Stimulated activated CD8-positive, alpha-beta memory T cell treated with anti-CD3 and anti-CD28 coated beads, Interleukin-2, amount 100 ng/mL, for 48 hours (primary cell): ENCODE measurements at places on chromosomes 5 and 9.

DNA sequence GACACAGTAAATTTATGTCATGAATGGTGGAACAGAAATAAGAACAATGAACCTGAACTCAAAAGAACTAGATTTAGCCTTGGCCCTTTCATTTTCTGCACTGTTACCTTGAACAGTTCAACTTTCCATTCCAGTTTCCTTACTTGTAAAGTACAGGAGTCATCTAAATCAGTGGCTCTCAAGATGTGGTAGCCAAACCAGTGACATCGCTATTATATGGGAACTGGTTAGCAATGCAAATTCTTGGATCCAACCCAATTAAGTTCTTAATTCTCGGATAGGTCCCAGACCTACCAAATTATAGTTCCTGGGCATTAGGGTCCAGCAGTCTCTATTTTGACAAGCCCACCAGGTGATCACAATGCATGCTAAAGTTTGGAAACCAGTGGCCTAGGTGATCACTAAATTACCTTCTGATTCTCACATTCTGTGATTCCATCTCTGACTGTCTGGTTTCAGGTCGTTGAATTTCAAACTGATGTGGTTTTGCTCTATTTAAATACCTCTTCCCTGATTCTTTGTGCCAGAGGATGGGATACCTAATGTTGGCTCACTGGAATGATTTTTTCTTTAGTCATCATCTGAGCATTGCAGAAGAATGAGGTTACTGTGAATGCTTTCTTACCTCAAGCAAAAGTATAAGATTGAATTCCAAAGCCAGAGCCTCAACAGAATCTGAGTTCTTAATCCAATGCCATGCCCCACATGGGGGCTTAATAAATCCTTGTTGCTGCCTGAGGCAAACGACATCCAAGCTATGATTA is 253.8 kb downstream of the ENC1 start:
- DNase-seq: no peak

- DNase-seq: no peak
Measured at GRCh38 chr9:92165484-92165883, 50.3 kb upstream of the SPTLC1 start.

DNA sequence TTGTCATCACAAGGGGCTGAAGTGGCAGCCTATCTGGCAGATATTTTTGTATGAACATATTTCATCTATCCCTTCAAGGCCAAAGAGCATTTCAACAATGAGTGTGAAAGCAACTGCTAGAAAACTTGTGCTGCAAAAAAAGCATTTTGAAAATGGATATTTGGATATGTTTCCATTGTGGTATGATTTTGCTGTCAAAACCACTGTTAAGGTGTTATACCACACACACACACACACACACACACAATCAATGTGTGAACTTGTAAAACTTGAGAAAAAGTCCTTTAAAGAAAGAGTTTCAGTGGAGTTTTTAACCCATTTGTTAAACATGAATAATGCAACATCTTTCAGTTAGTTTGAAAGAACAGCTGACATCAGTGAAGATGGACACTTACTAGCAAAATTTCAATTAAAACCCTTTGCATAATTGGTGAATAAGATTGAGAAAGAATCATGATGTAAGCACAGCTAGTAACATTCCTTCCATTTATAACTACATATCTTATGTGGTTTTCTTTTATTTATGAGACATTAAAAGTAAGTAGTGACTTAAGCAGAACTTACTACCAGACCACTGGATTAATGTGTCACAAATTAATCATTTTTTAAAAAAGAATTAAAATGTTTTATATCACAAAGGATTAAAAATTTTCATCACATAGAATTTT is 182.6 kb upstream of the GNA14 start:
- DNase-seq: no peak

DNA sequence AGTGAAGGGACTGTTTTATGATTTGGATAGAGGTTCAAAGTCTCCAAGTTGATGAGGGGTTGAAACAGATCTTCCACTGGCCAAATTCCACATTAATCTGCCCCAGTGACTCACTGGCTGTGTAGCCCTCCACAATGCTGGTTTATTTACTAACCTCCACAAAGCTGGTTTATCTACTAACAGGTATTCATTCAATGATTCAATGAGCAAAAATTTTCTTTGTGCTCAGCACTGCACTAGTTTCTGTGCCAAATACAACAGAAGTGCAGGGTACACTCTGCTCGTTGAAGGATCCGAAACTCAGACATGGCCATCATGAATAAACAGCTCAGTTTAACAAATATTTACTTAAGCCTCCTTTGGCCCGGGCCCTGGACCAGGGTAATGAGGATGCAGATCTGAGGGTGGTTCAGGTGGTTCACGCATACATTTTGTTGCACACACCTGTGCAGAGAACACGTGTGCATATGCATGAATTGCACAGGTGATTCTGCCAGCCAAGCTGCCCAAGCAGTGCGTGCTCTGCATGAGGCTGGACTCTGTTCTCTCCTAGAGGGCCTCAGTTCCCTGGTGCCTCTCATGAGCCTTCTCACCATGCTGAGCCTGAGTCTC is 71.0 kb downstream of the SH3PXD2B start:
- no peak for DNase-seq

- DNase-seq: no peak
Measured at GRCh38 chr9:119164716-119165115, 204.5 kb downstream of the BRINP1 start.

- no peak for DNase-seq
Measured at GRCh38 chr5:172403189-172403796, 51.0 kb downstream of the SH3PXD2B start.

GRCh38 chr5:12017007-12017406 is 112.8 kb upstream of the CTNND2 start:
- DNase-seq: no peak

DNA sequence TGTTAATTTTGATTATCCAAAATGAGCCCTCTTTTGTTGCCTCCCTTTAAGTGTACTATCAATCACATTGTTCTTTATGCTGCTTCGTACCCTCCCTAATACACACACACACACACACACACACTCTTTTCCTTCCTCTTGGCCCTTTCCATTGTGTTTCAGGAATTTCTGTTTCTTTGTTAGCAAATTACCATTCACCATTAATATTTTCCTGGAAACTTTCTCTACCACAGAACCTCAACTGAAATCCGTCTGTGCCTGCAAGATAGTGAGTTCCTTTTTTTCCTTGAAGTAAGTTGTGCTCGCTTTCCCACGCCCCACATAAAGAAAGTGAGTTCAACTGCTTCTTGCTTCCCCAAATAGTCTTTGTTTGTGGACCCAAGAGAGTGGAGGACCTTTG is 61.8 kb downstream of the SMIM15 start:
- DNase-seq: no peak
